ENCODE measurements at places on chromosomes 7 and 10.

DNA sequence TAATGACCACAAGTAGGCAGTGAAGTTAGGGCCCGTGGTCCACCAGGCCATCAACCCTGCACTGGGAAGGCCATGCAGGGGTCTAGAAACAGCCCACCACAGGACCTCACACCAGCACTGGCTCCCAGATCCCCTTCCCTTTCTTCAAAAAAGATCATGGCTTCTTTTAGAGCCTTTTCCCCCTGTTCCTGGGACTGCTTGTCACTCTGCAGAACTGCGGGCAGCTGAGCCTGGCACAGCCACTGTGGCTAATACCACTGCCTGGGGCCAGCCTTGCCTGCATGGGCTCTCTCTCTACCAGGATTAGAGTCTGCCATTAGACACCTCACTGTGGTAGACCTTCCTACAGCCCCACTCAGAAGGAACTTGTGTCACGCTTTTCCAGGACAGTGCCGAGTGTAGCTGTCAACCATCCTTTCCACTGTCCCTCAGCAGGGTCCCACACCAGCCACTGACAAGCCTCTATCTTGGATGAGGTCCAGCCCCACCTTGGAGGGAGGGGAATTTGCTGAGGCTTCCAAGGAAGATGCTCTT, 19.0 kb upstream of the C10orf90 start:
- DNase-seq, result no peak

DNA sequence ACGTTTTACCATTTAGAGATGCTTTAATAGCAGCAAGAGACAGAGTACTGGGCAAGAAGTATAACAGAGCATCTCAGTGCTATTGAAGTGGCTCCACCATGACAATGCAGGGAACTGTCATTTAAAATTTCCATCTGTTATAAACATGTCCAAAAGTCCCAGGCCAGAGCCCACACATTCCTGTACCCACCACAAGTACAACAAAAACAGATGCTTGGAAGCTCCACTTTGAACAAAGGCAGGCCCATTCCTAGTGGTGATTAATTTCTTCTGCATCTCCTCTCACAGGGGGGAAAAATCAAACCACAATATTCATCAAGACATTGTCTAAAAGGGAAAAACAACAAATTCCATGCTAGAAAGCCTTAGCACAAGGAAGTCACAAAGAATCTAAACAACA, 627.9 kb downstream of the PARD3 start:
- no peak for DNase-seq

- DNase-seq, result no peak
These were observed 11.0 kb downstream of the SORBS1 start for GRCh38 chr10:95550073-95550672.

GRCh38 chr7:39674406-39674805, 51.0 kb downstream of the RALA start:
- DNase-seq, result no peak

- DNase-seq, result no peak
These were observed 107.2 kb upstream of the TCF7L2 start for GRCh38 chr10:112842832-112843360.

GRCh38 chr10:102645741-102646609, 1.7 kb downstream of the TRIM8 start:
- DNase-seq, result peak; percentile 89

- no peak for DNase-seq
These were observed 213.1 kb downstream of the C7orf25 start for GRCh38 chr7:42698600-42699374.

- DNase-seq, result no peak
These were observed 684.9 kb downstream of the SORCS1 start for GRCh38 chr10:106479636-106480035.
